Activated CD4-positive, alpha-beta T cell treated with anti-CD3 and anti-CD28 coated beads, Interleukin-2, Interleukin-6, amounts not matched to agents 100 ng/mL and 50 ng/mL, durations not matched to agents 16 hours and 8 hours (primary cell): ENCODE measurements at places on chromosomes 11 and 22.

DNA sequence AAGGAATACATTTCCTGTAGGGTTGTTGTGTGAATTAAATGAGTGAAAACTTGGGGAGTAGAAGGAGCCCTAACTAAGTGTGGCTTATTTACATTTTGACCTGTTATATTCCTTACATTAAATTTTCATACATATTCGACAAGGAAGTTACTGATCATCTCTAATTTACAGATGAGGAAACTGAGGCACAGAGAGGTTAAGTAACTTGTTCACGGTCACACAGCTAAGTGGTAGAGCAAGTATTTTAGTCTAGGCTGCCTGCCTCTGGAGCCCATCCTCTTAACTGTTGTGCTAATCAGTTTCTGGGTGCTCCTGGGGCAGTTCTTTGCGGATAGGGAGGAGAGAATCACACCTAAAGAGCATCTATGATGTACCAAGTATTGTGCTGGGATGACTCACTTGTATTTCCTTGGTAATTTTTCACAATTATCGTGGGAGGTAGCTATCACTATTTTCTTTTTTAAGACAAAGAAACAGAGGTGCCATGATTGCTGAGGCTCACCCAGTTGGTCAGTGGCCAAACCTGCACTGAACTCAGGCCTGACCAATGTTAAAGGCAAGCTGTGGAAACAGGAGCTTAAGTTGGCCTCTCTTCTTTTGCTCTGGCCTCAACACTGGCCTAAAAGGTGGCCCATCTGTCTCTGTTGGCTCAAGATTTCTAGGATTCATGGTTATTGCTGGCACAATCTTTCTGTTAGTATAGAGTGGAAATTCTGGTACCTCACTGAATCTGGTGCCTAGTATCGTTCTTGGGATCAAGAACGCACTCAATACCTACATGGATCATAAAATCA is 2.9 kb upstream of the ELF5 start:
- no peak for DNase-seq

DNA sequence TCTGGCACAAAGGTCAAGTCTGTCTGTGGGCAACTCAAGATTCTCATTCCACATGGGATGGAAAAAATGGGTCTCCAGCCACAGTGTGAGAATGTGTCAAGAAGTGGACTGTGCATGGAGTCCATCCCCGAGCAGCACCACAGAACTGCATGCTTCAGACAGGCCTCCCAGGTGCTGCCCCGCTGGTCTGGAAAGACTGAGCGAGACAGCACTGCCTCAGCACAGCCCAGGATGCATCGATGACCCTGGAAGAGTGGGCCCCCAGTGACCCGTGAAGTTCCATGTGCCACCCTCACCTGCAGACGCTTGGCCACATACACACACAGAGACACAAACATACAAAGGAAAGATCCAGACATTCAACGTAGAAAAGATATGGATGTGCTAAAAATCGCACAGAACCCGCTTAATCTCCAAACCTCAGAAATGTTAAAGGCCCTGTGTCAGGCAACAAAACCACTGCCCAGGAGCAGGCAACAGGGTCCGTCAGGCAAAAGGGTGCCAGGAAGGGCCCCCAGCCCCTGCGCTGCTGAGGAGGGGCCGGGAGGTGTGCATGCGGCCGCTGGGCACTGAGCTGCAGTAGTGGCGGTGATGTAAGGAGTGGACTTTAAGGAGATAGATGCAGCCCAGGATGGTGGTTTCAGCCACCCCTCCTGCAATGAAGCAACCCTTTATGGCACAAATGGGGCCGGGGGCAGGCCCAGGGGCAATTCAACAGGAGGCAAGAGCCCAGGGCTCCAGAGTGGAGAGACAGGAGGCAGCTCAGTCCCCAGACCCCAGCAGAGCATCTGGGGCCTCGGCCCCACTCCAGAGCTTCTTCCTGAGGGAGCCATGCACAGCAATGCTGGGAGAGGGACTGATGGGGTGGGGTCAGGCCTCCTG is 84.7 kb downstream of the DGCR2 start:
- no peak for DNase-seq

GRCh38 chr11:116642481-116642880 is 130.3 kb downstream of the BUD13 start:
- no peak for DNase-seq

DNA sequence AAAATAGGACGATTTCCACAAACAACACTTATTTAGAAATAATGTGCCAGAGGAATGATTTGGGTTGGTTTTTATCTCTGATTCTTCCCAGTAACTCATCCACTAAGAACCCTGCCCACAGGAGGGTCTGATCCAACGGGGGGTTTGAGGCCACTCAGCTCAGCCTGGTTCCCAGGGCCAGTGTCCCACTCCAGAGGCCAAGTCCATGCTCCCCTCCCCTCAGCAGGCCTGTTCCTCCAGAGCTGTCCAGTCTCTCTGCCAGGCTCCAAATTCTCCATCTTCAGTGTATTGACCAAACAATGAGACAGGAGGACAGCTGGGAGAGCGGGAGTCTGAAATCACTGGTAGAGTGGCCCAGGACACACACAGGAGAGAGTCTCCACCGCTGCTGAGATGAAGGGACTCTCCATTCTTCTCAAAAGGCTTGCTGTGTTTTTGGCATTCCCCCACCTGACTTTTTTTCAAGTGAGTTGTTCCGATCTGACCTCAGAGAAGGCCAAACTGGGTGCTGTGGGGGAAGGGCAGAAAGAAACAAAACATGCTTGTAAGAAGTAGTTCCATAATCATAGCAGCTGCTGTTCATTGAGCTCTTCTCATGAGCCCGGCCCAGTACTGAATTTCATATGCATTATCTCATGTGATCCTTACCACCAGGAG is 17.6 kb upstream of the SCN2B start:
- no peak for DNase-seq

DNA sequence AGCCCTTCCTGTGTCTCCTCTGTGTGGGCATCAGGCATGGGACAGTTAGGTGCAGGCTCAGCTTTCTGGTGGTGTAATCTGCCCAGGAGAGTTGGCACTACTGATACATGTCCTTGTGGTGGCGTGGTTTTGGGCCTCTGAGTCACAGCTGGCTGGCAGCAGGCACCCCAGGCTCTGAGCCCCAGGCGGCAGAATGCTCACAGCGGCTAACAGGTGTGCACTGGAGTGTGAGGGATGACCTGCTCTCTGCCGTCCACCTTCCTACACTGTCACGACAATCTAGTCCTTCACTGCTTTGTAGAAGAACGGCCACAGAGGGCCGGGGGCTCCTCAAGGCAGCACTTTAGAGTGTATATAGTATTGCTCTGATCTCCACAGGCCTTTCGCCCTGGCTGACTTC is 100.3 kb upstream of the PITPNB start:
- DNase-seq = peak; percentile 13

- DNase-seq = no peak
Measured at GRCh38 chr22:25940479-25940878, 198.5 kb downstream of the MYO18B start.

GRCh38 chr11:105960252-105961245 is 61.5 kb downstream of the MSANTD4 start:
- no peak for DNase-seq

- DNase-seq = no peak
Measured at GRCh38 chr11:115364896-115365295, 139.3 kb downstream of the CADM1 start.

DNA sequence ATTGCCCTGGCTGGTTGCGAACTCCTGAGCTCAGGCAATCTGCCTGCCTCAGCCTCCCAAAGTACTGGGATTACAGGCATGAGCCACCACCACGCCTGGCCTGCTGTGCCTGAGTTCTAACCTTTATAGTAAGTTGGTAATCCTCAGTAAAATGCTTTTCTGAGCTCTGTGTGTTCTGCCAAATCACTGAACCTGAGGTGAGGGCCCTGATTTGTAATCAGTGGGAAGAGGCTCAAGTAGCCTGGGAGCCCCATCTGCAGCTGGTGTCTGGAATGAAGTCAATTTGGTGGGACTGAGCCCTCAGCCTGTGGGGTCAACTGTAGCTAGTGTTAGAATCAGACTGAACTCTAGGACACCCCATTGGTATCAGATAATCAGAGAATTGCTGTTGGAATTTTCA is 72.6 kb upstream of the PARVG start:
- no peak for DNase-seq

- no peak for DNase-seq
Measured at GRCh38 chr11:30423279-30423648, 100.4 kb downstream of the ARL14EP start.

- no peak for DNase-seq
Measured at GRCh38 chr11:59040607-59041006, 45.5 kb upstream of the GLYATL1B start.
